ENCODE measurements at places on chromosomes 16 and 17. TPM values are rescaled to one million over a fixed set of nuclear protein-coding genes. Genes with fewer than 3 reads are reported as not detected.

Gene SPNS2
- total RNA-seq, result 4.2 TPM

Gene CACNA1G
- not detected for total RNA-seq

Gene IRX6
- total RNA-seq, result not detected

Gene SLFN13
- 0.67 TPM for total RNA-seq

Gene TMEM106A
- total RNA-seq, result 0.10 TPM

Gene MON1B
- 3.3 TPM for total RNA-seq

Gene PLK1
- 39.7 TPM for total RNA-seq

Gene EFCAB13
- total RNA-seq, result 0.05 TPM

Gene PLCG2
- 1.0 TPM for total RNA-seq

Gene AFMID
- 74.8 TPM for total RNA-seq

Gene SLC16A11
- not detected for total RNA-seq

Gene VAT1L
- total RNA-seq, result not detected

Gene EPN3
- total RNA-seq, result not detected

Gene SCIMP
- not detected for total RNA-seq

Gene CRHR1
- not detected for total RNA-seq

Gene SLC5A10
- not detected for total RNA-seq

Gene TBC1D3C
- total RNA-seq, result 0.46 TPM

Gene LGALS9B
- not detected for total RNA-seq

Gene DHX58
- total RNA-seq, result 1.0 TPM

Gene KRTAP4-4
- total RNA-seq, result not detected

Gene KRT32
- total RNA-seq, result not detected

Gene RGS9
- total RNA-seq, result not detected

Gene ITGAX
- total RNA-seq, result 0.46 TPM

Gene CTRL
- total RNA-seq, result 1.9 TPM

Gene KRT33A
- total RNA-seq, result not detected

Gene GRAP
- not detected for total RNA-seq

Gene AIPL1
- total RNA-seq, result not detected

Gene ZNF624
- total RNA-seq, result 1.9 TPM

Gene SMTNL2
- not detected for total RNA-seq

Gene IQCK
- 11.6 TPM for total RNA-seq

Gene NPW
- total RNA-seq, result not detected

Gene GCGR
- total RNA-seq, result not detected

Gene TPSD1
- total RNA-seq, result not detected

Gene CLEC19A
- total RNA-seq, result not detected

Gene GH2
- not detected for total RNA-seq

Gene KRTAP17-1
- total RNA-seq, result not detected

All from MG63 (cell line).